ENCODE measurements at places on chromosomes 11 and 22.

DNA sequence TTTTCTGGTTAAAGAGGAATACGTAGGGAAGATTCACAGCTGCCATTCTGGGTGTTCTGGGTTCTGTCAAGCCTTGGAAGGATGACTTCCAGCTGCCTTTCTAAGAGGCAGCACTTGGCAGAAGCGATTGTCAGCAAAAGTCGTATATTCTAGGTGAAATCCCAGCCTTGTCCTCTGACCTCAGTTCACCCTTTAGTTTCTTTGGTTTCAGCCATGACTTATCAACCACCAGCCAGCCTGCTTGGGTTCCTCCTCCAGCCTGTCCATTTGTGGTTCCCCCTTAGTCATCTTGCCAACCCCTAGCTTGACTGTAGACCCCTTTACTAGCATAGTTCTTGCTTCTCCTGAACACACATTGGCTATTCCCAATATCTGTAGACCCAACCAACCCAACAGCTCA lies 102.3 kb upstream of the CD44 start:
- no peak for DNase-seq

GRCh38 chr22:22856885-22857606 lies 30.6 kb upstream of the IGLL5 start:
- no peak for DNase-seq

DNA sequence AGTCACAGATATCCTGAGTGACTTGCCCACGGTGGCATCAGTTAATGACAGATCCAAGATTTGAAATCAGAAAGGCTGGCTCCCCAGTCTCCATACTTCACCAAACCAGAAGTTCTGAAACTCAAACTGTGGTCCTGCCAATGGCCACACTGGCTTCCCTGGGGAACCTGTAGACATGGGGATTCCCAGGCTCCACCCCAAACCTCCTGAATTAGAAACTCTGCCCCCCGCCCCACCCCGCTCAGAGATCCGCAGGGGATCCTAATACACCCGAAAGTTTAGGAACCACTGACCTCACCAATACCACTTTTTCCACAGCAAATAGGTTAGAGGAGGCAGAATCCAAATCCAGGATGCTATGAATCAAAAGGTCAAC lies 15.3 kb downstream of the RTN4RL2 start:
- DNase-seq: no peak

DNA sequence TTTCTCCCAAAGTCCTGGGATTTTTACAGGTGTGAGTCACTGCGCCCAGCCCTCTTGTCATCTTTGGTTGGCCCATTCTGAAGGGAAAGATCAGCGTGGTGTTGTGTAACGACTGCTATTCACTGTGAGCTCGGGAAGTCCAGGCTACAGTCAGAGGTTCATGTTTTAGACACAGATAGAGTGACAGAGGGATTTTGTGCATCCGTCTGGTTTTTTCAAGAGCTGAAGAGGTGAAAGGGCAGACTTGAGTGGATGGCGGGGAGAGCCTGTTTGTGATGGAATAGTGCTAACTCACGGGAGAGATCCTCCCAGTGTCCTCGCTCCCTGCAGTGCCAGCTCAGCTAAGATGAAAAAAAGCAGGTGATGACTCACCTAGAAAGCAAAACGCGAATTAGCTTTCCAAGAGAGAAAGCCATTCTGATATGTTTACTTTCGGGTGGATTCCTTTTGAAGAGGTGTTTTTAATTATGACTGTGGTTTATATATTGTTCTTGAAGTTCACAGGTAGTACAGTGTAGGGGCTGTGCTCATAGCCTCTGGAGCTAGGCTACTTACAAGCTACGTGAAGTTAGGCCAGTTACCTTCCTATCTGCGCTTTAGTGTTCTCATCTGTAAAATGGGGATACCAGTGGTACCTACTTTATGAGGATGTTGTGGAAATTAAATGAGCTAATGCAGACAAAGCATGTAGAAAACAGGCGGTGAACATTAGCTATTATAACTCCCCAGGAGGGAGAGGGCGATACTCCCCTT lies 67.2 kb downstream of the C11orf91 start:
- no peak for DNase-seq

- peak; percentile 48 for DNase-seq
These were observed 10.6 kb downstream of the TMEM184B start for GRCh38 chr22:38262051-38262795.

GRCh38 chr22:49297871-49298721 lies 529.6 kb downstream of the BRD1 start:
- peak; percentile 19 for DNase-seq

- no peak for DNase-seq
These were observed 46.6 kb upstream of the WNT7B start for GRCh38 chr22:46023558-46023981.

DNA sequence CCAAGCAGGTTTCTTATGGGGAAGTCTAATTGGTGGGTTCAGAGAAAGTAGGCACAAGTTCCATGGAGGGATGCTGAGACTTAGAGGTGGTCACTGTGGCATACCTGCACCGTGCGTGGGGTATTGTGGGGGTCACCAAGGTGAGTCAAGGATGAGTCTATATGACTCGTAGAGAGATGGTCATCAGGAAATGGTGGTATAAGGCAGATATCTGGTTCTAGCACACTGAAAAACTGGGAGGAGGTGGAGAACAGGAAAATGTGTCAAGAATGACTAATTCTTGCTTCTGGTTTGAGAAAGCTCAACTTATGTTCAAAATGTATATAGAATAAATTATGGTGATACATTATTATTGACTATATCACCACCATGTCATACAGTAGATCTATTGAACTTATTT lies 258.1 kb downstream of the RAB38 start:
- DNase-seq: no peak

DNA sequence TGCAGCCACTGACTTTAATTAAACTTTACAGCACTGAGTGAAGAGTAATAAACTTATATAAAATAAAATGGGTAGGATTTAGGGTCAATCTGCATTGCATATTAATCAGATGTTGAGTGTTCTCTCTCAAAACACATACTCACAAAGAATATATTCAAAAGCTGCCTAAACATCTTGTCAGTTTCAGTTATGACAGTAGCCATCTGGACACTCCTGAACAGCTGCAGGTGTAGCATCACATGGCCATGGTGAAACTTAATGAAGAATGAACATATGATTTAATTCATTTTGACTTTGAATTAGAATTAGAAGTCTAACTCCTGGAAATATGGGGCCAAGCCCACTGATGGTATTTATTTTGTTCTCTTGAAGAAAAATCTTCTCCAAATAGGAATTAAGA lies 684.3 kb upstream of the RAG2 start:
- no peak for DNase-seq

Data from activated CD8-positive, alpha-beta memory T cell treated with anti-CD3 and anti-CD28 coated beads, Interleukin-2, amount 10 ng/mL, durations not matched to agents 7 days and 5 days (primary cell).